EH (cell line): ENCODE measurements at places on chromosomes 5 and 9.

GRCh38 chr5:173010021-173010420 is 26.4 kb downstream of the ATP6V0E1 start:
- DNase-seq: peak; percentile 41

DNA sequence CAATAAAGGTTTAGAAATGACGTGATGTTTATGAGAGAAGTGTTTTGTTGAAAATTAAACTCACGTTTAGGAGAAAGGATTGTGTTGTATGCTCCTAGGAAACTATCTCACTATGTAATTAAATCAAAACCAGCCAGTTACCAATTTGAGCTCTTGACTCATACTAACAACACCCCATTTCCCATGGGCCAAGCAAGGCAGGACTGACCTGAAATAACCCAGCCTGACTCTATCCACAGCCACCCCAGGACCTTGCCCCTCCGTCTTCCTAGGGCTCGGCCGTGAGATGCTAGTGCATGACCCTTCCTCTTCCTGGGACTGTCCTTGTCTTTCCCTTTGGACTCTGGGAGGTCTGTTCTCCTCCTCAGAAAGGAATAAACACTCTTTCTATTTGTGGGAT is 16.4 kb downstream of the TLR4 start:
- DNase-seq: peak; percentile 88

GRCh38 chr5:143275512-143276363 is 127.7 kb downstream of the NR3C1 start:
- DNase-seq: no peak

DNA sequence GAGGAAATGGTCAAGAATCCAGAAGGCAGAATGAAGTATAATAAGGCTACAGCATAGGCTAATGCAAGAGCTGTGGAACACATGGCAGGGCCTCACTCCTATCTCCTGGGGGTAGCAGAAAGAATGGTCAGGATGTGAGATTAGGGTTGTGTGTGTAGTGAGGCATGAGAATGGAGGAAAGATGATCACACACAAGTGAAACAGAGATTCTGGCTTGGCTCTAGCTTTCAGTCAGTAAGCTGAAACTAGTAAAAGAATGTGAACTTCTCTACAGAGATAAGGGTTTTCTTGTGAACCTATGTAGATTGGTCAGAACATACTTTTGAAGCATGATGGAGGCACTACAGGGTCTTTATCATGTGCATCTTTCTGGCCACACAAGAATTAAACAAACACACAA is 298.8 kb downstream of the ASTN2 start:
- DNase-seq: no peak

DNA sequence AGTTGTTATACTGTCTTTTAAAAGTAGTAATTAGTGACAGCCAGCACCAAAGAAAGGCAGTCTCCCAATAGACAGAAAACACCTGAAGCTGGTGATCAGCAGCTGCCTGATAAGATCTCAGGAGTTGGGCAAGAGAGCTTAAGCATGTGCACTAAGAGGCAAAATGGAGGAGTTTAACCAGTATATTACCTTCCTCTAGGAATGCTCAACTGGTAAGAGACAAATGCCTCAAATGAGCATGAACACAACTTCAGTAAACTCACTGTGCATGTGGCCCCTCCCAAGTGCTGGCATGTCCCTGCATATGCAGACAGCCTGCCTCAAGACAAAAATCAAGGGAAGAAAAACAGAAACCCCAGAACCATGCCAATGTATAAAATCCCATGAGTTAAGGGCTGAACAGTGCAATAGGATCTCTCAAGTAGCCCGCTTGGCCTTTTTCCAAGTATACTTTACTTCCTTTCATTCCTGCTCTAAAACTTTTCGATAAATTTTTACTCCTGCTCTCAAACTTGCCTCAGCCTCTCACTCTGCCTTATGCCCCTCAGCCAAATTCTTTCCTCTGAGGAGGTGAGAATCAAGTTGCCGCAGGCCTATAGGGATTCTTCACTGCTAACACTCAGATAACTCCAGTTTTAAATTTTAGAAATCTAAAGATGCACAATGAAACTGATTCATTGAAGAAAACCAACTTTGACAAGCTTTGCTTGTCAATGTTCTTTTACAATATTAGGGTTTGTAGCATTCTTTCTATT is 724.8 kb upstream of the RIOK2 start:
- DNase-seq: no peak

- DNase-seq: peak; percentile 23
Observed at GRCh38 chr5:53123702-53124101, 14.1 kb upstream of the MOCS2 start.

- DNase-seq: no peak
Observed at GRCh38 chr5:2427983-2428382, 323.5 kb downstream of the IRX2 start.

DNA sequence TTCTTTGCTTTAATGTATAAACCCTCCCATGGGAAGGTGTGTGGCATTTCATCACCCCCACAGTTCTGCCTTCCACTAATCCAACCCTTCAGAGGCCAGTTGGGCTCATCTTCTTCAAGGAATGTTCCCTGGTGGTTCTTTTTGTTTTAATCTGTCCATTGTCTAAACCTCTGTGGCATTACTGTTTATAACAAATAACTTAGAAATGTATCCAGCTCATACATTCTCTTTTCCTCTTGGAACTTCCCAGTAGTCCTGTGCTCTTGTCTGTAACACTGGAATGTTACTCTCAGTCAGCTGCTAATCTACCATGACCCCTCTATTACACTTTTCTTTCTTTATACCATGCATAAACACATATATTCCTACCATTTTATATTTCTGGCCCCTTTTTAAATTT is 213.5 kb upstream of the TARS1 start:
- peak; percentile 54 for DNase-seq

DNA sequence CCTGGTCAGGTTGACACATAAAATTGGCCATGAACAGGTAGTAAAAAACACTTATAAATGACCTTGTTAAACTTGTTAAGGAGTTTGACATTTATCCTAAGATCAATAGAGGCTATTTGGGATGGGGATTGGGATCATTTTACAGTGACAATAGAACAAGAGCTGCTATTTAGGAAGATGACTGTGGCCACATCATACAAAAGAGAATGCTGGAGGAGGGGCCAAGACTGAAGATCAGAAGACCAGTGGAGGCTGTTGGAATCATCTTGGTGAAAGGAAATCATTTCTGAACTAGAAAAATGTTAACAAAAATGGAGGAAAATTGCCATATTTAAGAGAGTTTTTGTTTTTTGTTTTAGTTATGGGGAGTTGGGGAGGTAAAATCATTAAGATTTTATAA is 304.8 kb upstream of the TLE4 start:
- peak; percentile 64 for DNase-seq

GRCh38 chr5:33675958-33676464 is 215.8 kb downstream of the ADAMTS12 start:
- DNase-seq: no peak

- DNase-seq: peak; percentile 11
Observed at GRCh38 chr9:135523521-135524129, 2.4 kb downstream of the LCN1 start.

GRCh38 chr5:1663186-1663585 is 136.5 kb downstream of the MRPL36 start:
- no peak for DNase-seq
